ENCODE measurements at places on chromosomes 1 and 21.

DNA sequence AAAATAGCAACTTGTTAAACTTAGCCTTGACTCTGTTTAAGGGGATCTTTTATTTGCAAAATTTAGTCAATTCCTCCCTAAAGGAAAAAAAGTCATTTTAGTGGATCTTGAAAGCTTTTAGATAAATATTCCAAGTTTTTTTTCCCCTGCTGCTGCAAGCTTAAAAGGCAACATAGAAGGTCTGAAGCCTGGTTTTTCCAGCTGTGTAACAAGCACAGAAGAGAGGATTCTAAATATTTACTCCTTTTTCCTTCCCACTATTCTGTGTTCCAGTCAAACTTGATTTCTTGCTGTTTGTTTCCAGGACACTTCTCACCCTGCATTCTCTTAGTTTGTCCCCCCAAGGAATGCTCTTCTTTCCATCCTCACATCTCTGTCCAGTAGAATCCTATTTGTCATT, 86.7 kb downstream of the NFIA start:
- no peak for DNase-seq

DNA sequence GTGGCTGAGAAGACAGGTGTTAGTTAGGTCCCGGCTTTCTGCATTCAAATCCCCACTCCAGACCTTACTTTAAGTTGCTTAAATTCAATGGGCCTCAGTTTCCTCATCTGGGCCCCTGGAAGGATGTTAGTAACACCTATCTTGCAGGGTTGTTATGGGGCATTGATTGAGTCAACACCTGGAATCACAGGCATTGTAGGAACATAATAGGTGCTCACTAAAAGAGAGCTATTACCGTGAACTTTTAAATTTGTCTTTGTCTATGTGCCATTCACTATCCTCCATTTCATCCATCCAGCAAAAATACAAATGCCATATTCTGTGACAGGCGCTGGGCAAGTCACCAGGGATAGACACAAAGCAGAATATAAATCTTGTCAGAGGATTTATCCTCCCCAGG, 10.5 kb upstream of the MAPKAPK2 start:
- DNase-seq, result no peak

- DNase-seq, result no peak
These were observed 774.1 kb upstream of the B3GALT2 start for GRCh38 chr1:193960499-193960898.

- DNase-seq, result no peak
These were observed 91.2 kb downstream of the TRABD2B start for GRCh38 chr1:47906009-47906432.

GRCh38 chr1:73593364-73593763, 604.6 kb downstream of the LRRIQ3 start:
- no peak for DNase-seq

- no peak for DNase-seq
These were observed 89.4 kb upstream of the PTBP2 start for GRCh38 chr1:96632045-96632664.

DNA sequence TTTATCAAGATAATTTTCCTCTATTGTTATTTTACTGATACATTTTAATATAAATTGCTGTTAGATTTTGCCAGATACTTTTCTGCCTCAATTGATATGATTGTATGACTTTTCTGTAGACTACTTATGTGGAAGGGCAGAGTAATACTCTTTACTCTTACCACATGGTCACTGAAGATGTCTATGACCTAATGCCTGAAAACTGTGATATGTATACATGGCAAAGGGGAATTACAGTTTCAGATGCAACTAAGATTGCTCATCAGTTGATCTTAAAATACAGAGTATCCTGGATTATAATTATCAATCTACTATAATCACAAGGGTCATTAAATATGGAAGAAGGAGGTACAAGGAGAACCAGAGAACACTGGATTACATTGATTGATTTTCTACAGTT, 1528.0 kb downstream of the BRINP3 start:
- no peak for DNase-seq

- DNase-seq, result no peak
These were observed 513.8 kb downstream of the PTPRC start for GRCh38 chr1:199152676-199153075.

DNA sequence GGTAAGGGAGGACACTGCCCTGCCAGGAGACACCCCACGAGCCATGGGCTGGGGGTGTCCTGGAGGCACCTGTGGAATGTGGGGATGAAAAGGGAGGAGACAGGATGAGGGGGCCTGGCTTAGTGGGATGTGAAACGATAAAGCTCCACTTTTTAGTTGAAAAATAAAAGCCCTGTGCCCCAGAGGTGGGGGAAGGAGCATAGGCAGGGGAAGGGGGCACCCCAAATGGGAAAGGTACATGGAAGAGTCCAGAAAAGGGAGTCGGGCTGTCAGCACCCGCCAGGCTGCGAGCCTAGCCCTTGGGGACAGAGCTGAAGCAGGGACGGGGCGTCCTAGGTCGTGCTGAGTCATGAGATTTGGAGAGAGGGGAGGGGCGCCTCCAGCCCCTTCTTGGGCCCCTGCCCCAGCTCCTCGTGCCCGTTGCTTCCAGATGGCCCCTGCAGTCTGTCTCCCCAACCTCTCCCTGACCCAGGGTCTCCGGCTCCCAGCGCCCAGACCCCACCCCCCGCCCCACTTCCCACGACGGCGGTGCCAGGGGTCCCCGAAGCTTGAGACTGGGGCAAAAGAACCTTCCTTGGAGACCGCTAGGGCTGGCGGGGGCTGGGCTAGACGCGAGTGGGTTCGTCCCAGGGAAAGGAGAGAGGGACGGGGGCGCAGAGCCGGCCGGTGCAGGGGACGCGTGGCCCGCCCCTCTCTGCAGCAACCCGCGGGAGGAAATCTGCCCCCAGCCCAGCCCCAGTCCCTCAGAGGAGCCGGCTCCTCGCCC, 795 bp downstream of the SYT2 start:
- no peak for DNase-seq

- no peak for DNase-seq
These were observed 5.0 kb downstream of the DMRTB1 start for GRCh38 chr1:53463961-53464899.

DNA sequence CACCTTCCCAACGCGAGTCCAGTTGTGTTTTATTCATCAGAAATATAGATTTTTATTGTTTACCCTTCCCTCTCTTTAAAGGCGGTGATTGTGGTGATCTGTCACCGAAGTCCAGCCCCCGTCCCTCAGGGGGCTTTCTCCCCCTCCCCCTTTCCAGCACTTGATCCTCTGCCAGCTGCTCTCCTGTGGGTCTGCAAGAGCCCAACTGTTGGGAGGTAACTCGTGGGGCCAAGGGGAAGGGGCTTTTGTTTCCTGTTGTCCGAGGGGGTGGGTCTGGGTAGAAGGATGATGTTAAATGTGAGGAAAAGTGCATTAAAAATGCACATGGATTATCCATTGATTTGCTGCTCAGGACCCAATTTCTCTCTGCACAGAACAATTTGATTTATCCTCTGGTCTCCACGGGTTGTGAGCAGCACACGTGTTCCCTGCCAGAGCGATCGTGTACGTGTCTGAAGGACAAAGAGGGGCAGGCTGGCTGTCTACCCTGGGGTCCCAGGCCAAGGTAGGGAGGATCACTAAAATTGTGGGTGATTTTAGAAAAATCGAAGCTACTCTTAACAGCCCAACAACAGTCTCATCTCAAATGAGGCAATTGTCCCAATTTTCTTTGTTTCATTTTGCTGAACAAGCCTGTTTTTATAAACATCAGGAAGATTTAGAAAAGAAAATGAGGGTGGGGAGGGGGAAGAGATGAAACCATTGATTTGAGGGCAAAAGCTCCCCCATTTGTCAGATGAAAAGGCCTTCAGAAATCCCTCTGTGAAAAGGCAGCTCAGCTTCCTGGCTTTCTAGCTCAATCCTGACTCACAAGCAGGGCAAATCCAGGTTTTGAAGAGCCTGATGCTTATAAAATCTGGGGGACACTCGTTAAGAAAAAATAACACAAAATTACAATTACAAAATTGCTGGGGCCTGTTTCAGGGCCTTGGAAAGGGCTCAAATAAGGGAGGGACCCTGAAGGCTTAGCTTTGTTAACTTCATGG, 176.2 kb downstream of the RHOU start:
- DNase-seq, result no peak

DNA sequence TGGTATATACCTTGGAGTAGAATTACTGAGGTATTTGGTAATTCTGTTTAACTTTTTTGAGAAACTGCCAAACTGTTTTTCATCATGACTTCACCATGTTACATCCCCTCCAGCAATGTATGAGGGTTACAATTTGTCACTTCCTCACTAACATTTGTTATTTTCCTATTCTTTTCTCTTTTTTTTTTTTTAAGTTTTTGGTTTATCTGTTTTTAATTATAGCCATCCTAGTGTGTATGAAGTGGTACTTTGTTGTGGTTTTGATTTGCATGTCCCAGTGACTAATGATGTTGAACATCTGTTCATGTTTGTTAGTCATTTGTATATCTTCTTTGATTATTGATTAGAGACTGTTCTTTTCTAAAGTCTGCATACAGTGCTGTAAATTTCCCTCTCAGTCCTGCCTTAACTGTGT, 147.3 kb downstream of the HS2ST1 start:
- DNase-seq, result no peak

GRCh38 chr1:230028602-230029223, 38.3 kb upstream of the GALNT2 start:
- DNase-seq, result no peak

GRCh38 chr1:30311749-30312148, 411.6 kb downstream of the MATN1 start:
- DNase-seq, result no peak
